ENCODE measurements at places on chromosomes 11 and 22.

- no peak for DNase-seq
These were observed 1215.3 kb downstream of the BRD1 start for GRCh38 chr22:48612077-48612995.

DNA sequence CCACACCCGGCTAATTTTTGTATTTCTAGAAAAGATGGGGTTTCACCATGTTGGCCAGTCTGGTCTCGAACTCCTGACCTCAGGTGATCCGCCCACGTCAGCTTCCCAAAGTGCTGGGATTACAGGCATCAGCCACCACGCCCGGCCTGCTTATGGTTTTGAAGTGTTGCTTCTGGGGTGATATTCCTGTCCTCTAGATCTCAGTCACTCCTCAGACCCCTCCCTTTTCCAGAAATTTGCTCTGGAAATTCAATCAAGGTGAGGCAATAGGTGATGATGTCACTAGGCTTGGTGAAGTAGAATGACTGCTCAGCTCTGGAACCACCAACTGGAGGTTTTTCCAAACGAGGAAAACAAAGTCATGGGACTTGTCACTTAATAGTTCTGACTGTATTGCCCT, 36.6 kb upstream of the CREB3L1 start:
- DNase-seq = no peak

DNA sequence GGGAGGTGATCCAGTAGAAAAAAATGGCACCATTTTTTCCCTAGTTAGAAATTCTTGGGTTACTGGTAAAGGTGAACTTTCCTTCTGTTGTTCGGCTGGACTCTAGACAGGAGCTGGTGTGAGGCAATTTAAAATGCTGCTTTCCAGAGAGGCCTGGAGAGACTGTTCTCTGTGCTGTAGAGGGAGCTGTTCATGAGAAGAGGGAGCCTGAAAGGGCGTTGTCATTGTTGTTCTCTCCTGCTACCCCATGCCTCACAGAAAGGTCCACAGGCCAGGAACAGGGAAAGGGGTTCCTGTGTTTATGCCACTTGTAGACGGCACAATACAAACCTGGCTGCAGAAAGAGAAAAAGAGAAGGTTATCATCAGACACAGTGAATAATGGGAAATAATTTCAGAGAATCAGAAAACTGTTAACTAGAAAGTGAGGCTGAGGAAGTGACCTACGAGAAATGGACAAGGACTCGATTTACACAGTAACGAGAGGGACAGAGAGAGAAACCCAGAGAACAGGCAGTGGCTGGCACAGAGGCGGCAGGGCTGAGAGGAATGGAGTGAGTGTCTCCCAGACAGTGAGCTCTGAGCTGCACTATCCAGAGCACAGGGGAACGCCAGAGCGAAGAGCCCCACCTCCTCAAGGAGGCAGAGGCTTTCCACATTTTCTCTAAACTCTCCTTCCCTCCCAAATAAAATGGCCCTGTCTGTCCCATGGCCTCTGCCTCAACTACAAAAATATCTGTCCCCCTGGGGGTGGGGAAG, 109.2 kb downstream of the RRM1 start:
- DNase-seq = no peak

GRCh38 chr11:23021287-23021863, 161.1 kb upstream of the CCDC179 start:
- no peak for DNase-seq

DNA sequence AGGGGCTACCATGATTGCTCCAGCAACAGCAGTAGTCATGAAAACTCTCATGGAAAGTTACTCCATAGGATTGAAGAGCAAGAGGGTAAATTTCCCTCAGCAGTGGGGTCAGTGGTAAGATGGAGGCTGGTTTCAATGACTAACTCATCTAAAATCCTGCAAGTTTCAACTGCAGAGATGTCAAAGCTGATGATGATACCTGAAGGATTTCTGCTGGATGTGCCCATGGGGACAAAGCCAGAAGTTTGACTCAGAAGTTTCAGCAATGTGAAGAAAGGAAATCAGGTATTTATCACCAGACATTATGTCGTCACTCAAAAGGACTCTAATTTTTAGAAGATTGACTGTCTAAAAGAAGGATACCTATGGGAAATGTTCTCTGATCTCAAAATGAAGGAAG, 29.1 kb downstream of the RAB38 start:
- DNase-seq = no peak

- no peak for DNase-seq
These were observed 43.7 kb downstream of the KMT5B start for GRCh38 chr11:68169442-68169841.

Measured in NCI-H1048 (cell line).